ENCODE measurements at places on chromosomes 12 and 14. TPM values are rescaled to one million over a fixed set of nuclear protein-coding genes. Genes with fewer than 3 reads are reported as not detected.

Gene SLC8A3
- total RNA-seq: not detected

DNA sequence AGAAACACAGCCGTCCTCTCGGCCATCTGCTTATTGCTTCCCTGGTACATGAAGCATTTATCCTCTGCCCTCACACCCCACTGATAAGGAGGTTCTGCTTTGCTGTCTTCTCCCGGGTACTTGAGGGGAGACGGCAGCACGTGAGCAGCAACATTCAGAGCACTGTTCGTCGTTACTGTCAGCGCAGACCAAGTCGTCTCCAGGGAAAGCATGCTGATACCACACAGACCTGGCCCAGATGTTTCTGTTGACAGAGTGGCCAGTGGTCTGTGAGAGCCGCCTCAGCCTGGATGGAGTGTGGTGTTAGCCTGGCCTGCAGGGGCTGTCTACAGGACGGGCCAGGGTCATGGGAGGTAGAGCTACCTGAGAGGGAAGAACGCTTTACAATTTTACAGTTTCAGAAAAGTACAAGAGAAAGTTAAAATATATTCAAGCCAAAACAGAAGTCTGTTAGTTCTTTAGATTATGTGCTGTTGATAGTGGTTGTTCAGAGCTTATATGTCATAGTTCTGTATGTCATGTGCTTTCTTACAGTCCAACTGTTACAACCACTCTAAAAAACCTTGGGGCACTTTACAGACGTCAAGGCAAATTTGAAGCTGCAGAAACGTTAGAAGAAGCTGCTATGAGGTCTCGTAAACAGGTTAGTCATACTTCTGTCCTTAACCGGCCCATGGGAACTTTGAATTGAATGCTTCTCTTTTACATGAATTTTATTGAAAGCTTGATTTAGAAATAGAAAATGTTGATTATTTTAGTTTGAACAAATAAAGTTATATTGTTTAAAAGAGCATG is 38.2 kb downstream of the XRCC3 start:
- no peak for DNase-seq

DNA sequence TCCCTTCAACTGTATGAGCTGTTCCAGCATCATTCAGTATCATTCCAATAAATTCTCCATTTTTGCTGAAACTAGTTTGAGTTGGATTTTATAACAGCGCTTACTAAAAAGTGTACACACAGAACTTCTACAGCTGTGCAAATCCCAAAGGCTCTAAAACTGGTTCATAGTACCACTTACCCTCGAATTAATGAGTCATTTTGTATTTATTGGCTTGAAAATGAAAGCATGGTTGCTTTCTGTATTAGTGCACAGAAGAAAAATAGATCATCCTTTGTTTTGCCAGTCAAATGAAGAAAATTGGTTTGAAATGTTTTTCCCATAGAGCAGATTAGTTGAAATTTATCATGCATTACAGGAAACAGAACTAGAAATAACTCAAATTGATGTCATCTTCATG is 268.3 kb upstream of the CPNE8 start:
- no peak for DNase-seq

DNA sequence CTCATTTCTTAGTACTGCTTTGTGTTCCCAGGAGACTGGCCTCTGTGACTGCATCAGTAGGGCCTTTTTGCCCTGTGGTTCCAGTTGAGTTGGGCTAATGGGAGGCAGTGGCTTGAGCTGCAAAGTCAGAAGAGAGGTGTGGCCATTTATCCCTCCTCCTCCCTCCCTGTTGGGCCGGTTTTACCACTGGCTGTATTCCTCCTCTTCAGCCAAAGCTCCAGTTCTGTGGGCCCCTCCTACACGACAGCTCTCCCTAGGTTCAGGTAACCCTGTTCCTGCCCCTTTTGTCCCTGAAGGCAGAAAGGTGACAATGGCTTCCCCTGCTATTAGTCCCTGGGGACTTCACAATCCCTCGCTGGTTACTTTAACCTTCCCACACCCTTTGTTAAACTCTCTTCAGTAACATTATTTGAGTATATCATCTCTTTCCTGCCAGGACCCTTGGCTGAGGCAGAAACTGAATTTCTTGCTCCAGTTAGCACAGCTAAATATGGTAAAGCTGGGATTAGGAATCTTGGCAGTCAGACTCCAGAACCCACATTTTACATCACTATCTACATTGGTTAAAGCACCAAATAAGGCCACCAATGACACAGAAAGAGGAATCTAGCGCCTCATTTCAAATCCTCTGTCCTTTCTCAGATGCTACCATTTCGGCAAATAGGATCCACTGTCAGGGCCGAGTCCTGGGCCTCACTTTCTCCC is 121.9 kb upstream of the SLC35F4 start:
- no peak for DNase-seq

DNA sequence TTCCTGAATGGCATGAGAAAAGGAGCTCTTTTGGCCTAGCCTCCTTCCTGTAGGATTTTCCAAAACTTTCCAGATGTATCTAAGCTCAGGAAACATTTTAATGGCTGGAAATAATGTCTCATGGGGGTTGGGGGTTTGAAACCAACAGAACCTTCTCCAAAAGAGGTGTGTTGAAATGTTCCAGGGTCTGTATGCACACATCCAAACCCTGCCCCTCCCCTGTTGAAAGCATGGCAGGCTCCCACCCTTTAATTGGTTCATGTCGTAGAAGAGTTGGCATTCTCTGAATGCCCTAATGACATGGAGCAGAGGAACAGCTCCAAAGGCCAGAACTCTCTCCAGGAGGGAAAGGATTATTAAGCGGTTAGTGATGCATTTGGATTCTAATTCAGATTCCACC is 353.2 kb downstream of the ZFP36L1 start:
- DNase-seq: no peak

Measured in kidney epithelial cell (primary cell).